ENCODE measurements at places on chromosomes 4 and X.

GRCh38 chr4:165612936-165613335 lies 234.1 kb downstream of the CPE start:
- DNase-seq: no peak

DNA sequence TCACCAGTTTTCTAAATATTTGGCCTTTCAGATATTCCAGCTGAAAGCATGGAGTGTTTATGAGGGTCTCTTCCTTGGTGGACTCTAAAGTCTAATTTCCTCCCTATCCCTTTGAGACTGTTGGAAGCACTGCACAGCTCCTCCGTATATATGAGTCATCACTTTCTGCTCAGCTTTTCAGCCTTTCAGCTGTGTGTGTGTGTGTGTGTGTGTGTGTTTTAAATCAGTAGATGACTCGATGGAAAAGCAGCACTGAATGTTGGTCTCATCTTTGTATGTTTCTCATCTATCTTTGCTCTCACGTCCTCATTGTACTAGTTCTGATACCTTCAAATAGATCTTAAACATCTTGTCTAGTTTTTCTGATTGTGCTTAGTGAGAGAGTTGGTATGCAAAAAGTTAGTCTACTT lies 81.6 kb downstream of the ZFX start:
- no peak for DNase-seq

GRCh38 chrX:332496-332860 lies 13.9 kb upstream of the GTPBP6 start:
- DNase-seq: no peak

DNA sequence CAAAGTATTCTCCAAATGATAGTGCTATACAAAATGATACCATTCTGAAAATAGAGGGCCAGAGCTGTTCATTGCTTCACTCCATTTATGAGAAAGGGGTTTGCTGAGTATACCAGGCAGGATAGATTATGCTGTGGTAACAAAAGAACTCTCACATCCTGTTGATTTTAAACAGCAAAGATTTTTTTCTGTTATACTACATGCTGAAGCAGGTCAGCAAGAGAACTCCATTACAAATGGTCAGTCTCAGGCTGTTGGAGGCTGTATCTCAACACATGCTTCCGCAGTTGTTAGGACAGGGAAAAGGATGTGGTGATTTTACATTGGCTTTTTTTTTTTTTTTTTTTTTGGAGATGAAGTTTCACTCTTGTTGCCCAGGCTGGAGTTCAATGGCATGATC lies 13.7 kb upstream of the KLHL5 start:
- DNase-seq: no peak
